Activated naive CD4-positive, alpha-beta T cell treated with anti-CD3 and anti-CD28 coated beads, Interleukin-2, amount 50 U/mL, for 16 hours (primary cell): ENCODE measurements at places on chromosomes 5 and 9.

DNA sequence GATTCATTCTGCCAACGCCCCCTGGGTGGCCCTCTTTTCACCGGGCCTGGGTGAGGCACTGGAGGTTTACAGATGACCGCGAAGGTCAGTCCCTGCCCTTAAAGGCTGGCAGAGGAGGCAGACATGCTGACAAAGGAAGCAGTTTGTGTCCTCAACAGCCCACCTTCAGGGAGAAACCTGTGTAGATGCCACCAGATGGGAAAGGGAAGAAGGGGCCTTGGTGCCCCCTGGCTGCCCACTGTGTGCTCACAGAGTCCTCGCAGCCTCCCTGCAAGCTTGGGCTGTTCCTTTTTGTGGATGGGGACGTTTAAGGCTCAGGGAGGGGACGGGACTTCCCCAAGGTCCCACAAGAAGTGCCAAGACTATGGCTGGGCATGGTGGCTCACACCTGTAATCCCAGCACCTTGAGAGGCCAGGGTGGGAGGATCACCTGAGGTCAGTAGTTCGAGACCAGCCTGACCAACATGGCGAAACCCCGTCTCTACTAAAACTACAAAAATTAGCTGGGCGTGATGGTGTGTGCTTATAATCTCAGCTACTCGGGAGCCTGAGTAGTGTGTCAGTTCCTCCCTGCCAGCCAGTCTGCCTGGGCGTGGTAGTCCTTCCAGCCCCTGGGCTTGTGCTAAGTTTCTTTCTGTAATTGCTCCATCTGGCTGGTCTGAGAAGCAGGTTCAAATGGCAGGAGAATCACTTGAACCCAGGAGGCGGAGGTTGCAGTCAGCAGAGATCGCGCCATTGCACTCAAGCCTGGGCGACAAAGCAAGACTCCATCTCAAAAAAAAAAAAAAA lies 36.2 kb downstream of the NEK6 start:
- no peak for DNase-seq

DNA sequence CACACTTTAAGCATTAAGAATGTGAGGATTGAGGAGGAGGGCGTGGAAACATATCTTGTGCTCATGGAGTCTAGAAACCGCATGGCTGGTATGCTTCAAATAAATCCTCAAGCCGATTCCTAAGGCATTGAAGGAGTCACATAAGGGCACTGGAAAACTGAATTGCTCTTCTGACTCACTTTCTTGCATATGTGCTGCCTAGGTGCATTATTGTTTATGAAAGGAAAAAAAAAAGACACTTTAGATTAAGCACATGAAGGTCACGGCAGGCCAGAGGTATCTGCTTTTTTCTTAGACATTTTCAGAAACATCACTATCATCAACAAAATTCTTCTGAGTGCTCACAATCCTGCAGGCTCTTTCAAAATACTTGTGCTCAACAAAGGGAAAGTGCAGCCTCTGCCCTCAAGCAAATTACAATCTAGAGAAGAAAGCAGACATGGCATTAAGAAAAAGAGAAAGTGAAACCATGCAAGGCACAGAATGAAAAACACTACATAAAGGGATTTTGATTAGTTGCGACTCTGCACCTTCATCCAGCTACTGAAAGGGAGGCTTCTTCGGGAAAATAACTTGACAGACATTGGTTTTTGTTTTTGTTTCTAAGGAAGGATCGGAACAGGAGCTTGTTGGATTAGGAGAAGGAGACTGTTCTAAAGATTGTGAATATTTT lies 2117.6 kb downstream of the MAT2B start:
- DNase-seq: no peak

GRCh38 chr5:172336264-172336663 lies 52.7 kb upstream of the UBTD2 start:
- no peak for DNase-seq

- DNase-seq: peak; percentile 16
Observed at GRCh38 chr5:90873033-90873517, 314.5 kb downstream of the ADGRV1 start.

- DNase-seq: no peak
Observed at GRCh38 chr9:126390923-126391322, 64.3 kb downstream of the MVB12B start.

- DNase-seq: no peak
Observed at GRCh38 chr9:79184831-79185230, 386.9 kb upstream of the TLE4 start.

DNA sequence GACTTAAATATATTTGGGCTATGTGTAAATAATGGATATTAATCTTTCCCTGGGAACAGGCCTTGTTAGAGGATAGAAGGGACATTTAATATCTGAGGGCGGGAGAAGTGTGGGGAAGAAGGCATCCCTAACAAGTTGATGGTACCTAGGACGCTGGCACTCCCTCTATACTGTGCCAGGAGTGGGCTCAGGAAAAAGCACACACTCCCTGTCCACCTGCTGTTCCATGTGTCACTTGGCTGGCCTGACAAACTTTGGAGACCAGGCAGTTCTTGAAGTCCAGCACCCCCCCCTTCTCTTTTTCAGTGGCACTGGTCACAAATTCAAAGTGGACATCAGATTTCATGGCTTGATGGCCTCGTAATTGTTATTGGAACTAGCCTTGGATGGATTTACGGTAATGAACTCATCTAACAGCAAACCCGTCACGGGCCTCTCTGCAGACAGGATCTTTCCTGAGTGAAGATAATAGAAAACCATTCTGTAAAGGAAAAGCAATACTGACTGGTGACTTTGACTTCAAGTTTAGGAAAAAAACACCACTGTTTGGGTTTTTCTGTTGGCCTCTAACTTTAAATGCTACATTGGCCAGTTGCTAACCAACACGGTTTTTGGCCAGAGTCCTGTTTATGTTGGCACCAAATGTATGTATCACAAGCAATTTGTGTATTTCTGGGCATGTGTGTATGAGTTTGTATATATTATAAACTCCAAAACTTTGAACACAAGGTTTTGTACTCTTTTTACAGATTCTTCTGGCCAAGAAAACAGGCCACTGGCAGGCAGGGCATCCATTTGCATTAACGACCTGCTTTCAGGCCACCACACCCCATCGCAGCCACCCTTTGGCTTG lies 552.6 kb downstream of the CCDC171 start:
- DNase-seq: no peak

GRCh38 chr5:79793722-79794121 lies 104.1 kb downstream of the CMYA5 start:
- DNase-seq: no peak

DNA sequence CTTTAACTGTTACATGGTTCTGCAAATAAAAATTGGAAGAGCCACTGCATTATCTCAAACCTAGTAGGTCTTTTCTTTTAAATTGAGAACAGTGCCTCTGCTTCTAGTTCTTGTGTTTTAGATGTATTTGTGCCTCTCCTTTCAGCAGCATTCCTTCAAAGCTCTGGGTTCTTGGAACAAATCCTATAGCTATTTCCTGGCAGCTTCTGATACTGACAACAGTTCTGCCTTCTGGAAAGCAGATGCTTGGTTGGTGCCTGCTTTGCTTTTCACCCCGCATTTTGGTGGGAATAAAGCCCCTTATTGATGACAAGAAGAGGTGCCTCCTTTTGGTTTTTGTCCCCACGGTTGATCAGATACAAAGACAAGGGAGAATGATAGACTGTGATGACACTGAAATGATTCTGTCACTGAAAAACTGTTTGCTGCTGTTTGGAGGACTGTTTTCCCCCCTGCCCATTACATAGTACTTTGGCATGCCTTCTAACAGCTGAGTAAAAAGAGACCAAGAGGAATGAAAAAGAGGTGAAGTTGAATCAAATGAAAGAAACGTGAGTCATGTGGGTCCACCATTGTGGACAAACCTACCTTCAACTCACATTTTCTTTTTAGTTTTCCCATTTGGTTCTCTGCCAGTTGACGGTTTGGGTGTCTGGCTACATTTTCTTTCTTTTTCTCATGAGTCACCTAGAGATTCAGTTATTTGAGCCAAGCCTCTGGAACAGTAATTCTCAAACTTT lies 5.6 kb downstream of the PTCD2 start:
- DNase-seq: no peak

DNA sequence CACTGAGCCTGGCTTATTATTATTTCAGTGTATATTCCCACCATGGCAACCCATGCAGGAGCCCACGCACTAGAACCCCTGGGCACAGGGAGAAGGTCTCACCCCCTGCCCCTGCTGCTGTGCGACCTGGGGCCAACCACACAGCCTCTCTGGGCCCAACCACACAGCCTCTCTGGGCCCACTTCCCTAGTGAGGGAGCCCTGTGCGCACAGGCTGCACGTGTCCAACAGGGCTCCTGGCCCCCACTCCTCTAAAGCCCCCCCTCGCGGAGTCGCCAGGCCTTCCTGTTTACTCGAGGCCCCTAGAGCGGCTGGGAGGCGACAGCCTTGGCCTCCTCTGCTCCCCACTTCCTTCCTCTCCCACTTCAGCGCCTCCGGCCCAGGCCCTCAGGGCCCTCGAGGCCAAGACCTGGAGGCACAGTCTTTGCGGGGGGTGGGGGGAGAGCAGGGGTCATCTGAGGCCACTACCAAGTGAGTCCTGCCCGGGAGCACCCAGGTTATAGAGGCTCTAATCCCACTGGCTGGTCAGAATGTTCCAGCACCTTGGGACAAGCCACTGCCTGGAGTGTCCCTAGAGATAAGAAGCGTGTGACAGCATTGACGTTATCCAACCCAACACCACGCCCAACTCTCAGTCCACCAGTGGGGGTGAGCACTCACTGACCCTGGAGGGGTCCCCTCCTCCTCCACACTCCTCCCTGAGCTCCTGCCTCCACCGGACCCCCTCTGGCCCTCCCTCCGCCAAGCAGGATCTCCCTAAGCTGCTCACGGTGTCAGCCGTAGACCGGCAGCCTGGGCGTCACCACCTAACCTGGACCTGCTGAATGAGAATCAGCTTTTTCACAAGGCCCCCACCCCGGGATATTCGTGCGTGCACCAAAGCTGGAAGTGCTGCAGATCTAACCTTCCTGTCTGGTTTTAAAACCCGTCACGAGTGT lies 7.9 kb upstream of the ENG start:
- peak; percentile 34 for DNase-seq

DNA sequence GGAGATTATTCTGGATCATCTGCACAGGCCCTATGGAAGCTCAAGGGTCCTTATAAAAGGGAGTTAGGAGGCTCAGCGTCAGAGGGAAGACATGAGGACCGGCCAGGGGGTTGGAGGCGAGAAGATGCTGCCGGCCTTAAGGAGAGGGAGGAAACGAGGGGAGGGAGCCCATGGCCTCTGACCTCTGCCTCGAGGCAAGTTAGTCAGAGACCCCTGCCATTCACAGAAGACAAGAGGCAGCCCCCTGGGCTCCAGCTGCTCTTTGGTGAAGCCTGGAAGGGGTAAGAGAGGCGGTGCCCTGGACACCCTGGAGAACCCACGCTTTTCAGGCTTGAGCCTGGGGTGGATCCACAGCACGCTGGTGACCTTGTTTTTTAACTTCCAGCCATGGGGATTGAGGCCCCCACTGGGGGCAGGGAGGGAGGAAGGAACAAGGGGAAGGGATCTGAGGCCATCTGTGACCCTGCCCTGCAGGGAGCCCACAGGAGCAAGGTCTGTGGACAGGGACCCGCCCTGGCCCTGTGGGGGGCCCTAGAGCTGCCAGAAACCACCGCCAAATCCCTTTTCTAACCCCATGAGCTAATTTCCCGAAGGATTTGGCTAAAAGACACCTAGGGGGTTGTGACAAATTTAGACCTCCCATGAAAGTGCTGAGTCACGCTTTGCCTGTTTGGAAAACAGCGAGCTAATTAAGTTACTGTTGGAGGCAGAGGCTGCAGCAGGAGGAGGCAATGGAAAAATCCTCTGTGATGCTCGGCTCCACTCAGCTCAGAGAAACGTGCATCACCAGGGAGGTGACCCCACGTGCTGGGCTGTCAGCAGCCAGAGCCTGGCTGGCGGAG lies 49.7 kb downstream of the OLFM1 start:
- no peak for DNase-seq

- DNase-seq: no peak
Observed at GRCh38 chr5:136809382-136809781, 444.0 kb upstream of the TRPC7 start.

- no peak for DNase-seq
Observed at GRCh38 chr5:112975721-112976431, 722 bp upstream of the DCP2 start.

- peak; percentile 13 for DNase-seq
Observed at GRCh38 chr9:93304574-93305496, 120.9 kb downstream of the WNK2 start.

- no peak for DNase-seq
Observed at GRCh38 chr5:1033178-1033577, 24.6 kb downstream of the NKD2 start.

DNA sequence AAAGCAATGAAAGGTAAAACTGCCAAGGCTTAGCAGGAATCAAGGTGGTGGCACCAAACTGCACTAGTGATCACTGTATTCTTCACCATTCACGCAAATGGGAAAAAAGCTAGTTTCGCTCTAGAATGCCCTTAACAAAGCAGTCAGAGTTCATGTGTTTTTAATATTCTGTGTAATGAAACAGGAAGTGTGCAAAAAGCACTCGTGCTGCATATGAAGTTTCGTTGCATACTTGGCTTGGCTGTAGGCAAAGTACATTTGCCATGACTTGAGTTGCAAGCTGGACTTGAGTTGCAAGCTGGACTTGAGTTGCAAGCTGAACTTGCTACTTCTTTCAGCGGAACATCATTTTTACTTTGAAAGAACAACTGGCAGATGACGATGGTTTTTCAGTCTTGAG lies 55.4 kb downstream of the FOXI1 start:
- DNase-seq: no peak

DNA sequence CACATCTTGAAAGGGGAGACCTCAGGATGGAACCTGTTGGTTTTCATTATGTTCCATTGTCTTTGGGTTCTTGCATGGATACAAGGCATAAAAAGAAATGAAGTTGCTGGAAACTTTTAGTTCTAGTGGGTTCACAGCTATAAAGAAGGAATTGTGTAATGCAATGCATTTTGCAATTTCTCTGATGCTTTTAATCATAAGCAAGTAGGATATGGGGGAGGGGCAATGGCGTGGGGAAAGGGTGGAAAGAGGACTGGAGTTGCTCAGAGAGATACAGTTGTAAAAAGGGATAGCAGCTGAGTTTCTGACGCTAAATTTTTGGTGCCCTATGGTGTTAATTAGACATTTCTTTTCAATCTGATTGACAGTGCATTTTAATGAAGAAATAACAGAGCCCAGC lies 88.6 kb upstream of the FANCC start:
- DNase-seq: no peak
